ENCODE measurements at places on chromosomes 4 and X. TPM values are rescaled to one million over a fixed set of nuclear protein-coding genes. Genes with fewer than 3 reads are reported as not detected.

DNA sequence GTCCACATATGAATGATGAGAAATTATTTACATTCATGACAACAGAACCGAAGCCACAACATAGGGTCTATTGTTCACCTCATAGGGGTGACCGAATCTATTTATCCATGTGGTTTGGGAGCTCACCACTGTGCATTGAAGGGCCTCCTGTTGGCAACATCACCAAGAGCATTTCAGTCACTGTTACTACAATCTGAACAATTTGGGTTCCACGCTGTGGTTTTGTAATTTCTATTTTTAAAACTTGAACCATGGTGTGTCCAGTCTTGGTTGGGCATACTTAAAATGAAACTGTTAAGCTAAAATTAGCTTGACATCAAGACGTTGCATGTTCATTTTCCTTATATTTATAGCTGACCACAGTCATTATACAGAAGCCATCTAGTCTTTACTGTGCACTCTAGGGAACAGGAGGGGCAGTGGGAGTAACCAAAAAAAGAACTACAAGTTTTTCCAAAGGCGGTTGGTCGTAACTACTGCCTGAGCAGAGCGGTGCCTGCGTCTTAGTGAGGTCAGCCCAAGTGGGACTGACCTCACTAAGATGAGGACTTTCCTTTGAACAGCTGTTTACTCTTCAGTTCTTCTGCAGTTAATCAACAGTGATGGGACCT is 192.1 kb downstream of the SPRY1 start:
- no peak overlapping the region for H3K27ac ChIP-seq
- H3K27me3 ChIP-seq: no peaks in the 10 kb centered on the region

RBM47 gene
- 0.13 TPM for total RNA-seq

DNA sequence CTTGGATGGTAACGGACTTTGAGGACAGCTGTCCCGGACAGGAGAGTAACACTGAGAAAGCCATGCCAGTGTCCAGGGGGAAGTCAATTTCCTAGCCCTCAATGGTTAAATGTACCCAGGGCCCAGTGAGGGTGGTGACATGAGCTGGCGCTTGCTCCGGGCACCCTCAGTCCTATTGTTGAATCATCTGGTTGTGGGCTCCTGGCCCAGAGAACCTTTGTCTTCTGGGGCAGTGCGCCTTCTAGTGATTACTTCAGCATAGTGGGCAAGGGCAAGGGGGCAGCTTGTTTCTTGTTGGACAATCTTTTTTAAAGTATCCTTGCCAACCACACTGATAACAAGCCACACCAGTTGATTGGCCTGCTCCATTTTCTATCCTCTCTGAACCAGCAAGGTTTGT is 30.9 kb upstream of the TRPC5 start:
- H3K4me1 ChIP-seq: no peaks in the 10 kb centered on the region
- DNase-seq: no peak
- H3K27me3 ChIP-seq: no peaks in the 10 kb centered on the region
- H3K4me3 ChIP-seq: no peak overlapping the region

WNK3 gene
- 0.45 TPM for total RNA-seq

TKTL2 gene
- not detected for total RNA-seq

DNA sequence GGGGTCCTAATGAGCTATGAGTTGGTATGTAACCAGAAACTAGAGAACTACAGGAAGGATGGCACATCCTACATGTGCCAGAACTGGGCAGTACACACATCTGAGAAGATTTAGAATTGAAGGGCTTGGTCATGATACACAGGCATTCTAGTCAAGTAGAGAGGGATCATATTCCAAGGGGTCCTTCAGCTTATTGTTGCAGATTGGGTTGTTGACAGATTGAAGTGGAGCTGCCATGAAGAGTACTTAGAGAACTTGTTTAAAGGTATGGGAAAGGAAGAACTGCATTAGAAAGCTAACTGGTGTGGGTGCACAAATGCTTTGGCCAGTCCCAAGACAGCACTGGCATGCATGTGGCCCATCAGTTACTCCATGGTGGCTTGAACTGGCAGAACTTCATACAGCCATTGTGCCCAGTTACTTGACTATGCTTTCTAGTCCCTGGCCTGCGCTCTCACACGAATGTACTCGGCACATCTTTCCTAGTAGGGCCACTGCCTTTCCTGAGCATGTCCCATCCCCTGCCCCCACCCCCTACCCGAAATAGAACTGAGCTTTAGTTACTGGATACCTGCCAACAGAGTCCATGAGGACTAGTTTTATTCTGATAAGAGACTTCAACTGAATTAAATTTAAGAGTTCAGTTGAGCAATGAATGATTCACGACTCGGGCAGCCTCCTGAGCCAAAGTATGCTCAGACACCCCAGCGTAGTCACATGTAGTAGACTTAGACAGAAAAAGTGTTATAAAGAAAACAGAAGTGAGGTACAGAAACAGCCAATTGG is 64.0 kb downstream of the CCNG2 start:
- no peaks in the 10 kb centered on the region for H3K36me3 ChIP-seq
- H3K4me3 ChIP-seq: no peak overlapping the region
- no peaks in the 10 kb centered on the region for H3K4me1 ChIP-seq
- DNase-seq: no peak
- peaks cover 8% of the 10 kb centered on the region for H3K27me3 ChIP-seq

TXK gene
- total RNA-seq: 20.6 TPM

DNA sequence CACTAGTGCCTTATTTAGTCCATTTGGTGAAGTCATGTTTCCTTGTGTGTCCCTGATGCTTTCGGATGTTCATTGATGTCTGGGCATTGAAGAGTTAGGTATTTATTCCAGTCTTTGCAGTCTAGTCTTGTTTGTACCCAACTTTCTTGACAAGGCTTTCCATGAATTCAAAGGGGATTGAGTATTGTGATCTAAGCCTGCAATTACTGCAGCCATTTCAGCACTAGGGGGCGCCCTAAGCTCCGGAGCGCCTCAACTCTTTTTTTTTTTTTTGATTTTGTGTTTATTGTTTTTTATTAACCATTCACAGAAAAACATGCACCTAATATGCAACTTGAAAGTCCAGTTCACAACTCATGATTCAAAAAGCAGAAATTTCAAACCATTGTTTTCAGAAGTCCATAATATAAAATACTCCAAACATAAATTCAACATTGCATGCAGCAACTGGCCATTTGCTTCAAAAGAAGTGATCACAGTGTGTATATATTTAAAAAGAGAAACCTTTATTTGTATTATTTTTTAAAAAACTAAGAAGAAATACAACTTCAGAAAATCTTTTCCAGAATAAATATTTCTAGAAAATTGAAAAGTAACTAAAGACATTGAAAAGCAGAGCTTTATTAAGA is 59.2 kb downstream of the PTPN13 start:
- H3K36me3 ChIP-seq: no peaks in the 10 kb centered on the region
- H3K27ac ChIP-seq: no peak overlapping the region
- no peak overlapping the region for H3K4me3 ChIP-seq

DNA sequence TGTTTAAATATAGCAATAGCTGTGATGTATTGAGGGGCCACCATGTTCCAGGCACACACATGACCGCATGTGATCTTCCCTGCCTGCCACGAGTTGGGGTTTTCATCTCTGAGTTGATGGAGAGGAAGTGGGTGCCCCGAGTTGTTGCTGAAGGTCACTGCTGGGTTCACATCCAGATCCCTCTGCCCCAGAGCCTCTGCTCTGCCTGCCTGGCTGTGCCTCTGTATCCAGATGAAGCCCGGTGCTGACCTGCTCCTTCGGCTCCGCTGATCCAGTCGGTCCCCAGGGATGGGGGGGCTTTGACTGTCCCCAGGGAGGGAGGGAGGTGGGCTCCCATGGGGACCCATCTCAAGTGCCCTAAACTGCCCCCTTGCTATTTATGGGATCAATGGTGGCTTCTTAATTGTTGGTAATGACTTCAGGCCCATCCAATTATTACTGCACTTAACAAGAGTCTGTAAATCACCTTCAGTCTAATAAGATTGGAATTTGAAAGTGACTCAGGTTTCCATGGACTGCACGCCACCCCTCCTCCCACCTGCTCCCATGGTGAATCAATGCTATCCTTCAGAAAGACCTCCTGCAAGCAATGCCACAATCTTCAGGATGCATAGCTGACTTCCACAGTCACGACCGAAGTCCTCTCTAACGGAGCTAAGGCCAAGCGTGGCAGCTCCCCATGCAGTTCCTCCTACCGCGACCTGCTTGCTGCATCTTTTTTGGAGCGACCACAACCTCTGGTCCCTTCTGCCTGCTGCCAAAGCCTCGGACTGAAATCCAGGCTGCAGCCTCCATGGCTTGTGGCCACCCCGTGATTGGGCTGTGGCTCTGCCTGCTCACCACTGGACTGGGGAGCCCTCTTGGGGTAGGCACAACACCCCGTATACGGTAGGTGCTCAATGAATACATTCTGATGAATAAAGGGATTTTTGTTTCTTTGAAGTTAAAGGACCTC is 73.1 kb downstream of the CPZ start:
- no peaks in the 10 kb centered on the region for H3K4me1 ChIP-seq
- H3K27ac ChIP-seq: no peak overlapping the region
- DNase-seq: no peak
- no peak overlapping the region for H3K4me3 ChIP-seq
- no peaks in the 10 kb centered on the region for H3K36me3 ChIP-seq

ADAMTS3 gene
- total RNA-seq: not detected

Data from activated CD8-positive, alpha-beta T cell treated with anti-CD3 and anti-CD28 coated beads for 36 hours (primary cell).